ENCODE measurements at places on chromosomes 5 and 9.
A peak's percentile ranks its signal among the peaks of the same experiment; 100 is the strongest.

DNA sequence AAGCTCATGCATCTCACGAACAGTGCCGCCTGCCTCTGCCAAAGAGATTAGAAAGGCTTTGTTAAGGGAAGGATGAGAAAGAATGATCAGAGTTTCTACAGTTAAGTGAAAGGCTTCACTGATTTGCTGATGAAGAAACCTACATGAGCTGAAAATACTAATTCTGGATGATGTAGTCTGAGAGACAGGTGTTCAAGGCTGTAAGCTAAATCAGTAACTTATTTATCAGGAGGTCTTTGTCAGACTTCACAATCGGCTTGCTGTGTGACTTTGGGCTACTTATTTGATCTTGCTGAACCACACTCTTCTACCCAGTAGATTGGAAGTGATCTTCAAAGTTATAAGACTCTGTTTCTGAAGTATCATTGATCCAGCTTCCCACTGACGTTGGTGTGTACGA is 264.2 kb downstream of the RAB3C start:
- DNase-seq: no peak

DNA sequence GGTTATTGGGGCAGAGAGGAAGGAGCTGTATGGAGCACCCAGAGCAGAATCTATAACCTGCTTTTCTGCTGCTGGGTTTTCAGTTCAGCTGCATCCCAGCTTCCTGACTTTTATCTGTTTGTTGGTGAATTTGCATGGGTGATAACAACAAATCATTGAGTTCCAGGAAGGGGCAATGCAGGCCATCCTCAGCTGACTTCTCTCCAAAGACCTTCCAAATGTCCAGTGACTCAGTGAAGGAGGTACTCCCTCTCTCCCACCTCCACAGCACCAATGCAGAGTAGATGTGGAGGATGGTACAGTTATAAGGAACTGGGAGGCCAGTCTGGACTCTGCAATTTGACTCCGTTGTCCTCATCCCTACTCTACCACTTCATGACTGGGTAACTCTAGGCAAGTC is 1.6 kb upstream of the TXN start:
- DNase-seq: no peak

- DNase-seq: no peak
Measured at GRCh38 chr9:4334410-4334813, 34.5 kb upstream of the GLIS3 start.

DNA sequence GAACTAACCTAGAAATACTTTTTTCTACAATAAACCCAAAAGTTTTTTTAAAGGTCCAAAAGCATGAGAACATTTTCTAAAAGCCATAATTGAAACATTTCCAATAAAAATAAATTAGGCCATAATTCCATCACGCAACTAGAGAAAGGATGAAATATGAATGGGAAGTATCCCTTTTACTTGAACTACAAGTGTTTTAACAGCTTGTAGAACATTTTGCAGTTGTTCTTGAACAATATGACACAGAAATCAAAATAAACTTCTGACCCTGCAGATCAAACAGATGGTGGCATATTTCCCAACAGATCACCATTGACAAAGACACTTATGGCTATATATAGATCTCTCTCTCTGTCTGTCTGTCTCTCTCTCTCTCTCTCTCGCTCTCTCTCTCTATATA is 624.4 kb downstream of the PSAT1 start:
- DNase-seq: no peak

DNA sequence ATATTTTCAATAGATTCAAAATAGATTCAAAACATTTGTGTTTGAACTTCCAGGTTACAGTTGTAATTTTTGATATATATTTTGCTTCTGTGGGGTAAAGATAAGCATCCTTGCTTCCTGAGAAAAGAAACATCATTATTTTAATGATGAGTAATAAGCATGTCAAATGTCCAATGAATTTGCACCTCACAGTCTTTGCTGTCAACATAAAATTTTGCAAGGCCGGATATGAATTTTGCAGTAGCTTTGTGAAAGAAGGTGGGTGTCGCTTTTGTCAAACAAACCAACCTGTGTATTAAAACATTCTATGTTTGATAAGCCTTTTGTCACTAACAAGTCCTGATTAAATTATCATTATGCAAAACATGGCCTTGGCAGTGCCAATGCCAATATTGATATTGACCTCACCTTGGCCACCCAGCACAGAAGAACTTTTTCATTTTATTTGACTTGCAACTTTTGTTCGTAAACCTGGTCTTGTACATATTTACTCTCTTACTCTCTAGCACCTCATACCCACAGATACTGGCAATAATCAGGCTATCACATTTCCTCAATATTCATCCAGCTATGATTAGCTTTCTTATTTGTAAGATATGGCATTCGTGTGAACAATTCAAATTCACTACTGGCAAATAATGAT is 645.0 kb upstream of the KLF4 start:
- DNase-seq: no peak

GRCh38 chr9:13550519-13550918 is 271.0 kb upstream of the MPDZ start:
- DNase-seq: no peak

- DNase-seq: no peak
Measured at GRCh38 chr9:13213337-13213736, 66.2 kb downstream of the MPDZ start.

DNA sequence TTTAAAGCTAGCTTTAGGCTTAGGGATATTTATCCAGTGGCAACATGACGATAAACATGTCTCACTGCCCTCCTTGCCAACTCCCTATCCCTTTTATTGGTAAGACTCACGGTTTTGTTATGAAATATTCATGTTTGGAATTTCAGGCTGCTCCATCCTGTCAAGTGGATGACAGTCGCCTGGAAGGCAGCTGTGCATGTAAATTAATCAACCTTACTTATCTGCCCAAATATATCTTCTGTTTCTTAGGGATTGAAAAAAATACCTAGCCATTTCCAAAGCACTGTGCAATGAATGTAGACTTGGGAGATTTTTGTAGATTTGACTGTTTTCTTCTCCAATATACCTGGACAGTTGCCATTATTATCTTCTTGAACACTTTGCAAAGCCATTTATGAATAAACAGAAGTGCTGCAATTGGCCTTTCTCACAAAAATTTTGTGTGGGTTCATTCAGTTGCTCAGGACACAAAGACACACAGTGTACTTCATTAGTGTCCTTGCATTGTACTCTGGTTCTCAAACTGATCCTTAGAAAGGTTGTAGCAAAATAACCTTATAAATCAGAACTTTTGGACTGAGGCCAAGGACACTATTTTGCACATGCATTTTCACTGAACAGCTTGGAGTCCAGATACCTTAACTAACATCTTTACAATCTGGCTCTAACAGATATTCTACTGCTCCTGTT is 889.4 kb upstream of the SEMA6A start:
- no peak for DNase-seq

DNA sequence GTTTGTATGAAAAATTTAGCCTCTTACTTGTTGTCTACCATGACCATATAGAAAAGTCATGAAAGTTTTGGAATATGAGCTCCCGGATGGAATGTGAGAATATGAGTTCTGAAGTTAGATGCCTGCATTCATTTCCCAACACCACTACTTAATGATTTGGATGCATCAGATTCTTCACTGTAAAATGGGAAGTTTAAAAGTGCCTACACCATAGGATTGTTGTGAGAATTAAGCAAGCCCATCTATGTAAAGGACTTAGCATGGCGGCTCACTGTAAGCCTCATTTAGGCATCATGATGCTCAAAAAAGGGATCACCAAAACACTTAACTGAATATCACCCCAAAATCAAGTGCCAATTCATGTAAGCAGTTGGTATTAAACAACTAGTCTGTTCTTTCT is 177.3 kb downstream of the RAB3C start:
- no peak for DNase-seq

DNA sequence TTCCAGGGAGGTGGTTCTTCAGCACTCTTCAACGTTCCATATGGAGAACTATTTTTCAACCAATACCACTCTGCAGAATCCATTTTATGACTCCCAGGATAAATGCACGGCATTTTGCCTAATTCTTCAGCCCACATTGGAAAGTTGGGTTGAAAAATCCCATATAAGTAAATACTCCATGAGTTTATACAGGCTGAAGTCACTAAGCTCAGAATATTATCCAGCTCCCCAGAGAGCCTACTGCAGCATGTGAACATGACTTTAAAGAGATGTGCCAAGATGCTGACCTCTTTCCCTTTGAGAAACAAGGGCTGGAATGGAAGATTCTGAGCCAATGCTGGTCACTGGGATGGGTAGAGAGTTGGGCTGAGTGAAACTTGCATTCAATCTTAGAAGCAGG is 111.9 kb upstream of the SLIT3 start:
- DNase-seq: no peak

DNA sequence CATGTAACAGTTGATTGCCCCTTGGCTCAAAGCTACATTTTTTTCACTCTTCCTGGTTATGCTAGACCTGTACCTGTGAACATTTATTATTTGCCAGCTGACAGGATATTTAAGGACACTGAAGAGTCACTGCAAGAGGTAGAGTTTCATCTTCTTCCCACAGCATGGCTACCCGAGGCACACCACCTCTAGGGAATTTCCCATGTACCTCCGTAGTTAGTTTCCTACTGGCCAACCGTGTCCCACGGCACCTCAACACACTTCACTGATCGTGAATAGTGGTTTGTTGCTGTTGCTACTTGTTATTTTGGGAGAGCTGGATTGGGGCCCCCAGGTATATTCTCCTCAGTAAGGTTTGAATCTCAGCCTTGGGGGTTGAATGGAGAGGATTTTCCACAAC is 648.6 kb downstream of the SEMA5A start:
- DNase-seq: no peak

DNA sequence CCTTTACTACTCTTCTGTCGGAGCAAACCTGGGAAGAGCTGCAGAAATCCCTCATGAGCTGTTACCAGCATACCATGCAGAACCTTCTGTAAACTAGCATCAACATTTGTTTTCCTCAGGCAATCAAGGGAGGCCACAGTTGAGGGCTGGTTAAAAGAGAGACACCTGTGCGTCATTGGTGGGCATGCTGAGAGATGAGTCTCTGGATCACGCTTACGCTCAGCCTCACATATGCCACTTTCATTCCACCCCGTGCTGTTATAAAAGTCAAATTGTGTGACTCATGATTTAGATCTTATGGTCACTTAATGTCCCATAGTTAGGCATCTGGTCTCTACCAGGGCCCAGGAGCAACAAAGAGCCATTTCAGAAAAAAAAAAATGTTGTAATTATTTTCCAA is 18.1 kb upstream of the ICE1 start:
- DNase-seq: no peak

DNA sequence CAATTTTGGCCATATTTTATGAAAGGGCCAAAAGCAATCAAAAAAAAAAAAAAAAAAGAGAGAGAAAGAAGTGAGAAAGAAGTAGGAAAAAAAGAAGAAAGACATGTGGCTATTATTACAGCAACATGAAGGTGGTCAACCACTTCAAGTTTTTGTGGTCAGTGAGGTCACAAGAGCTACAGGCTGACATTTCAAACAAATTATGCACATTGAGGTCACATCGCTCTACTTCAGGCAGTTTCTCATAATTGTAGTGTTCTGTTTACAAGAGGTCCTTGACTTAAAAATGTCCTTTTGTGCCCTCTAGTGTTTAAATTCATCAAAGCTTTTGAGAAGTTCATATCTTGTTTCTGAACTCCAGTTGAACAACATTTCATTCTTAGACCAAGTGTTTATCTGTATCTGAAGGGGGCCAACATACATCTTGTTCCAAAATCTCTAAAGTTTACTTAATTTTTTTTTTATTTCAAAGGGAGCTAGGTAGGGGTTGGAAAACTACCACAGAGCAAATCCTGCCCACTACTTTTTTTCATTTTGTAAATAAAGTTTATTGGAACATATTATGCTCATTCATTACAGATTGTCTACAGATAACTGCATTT is 513.1 kb downstream of the PDE4D start:
- DNase-seq: no peak

GRCh38 chr9:98326459-98327248 is 71.2 kb upstream of the TBC1D2 start:
- DNase-seq: no peak

- peak; percentile 9 for DNase-seq
Measured at GRCh38 chr5:155004138-155004744, 9.3 kb upstream of the KIF4B start.

- DNase-seq: no peak
Measured at GRCh38 chr5:71899865-71900342, 180.8 kb downstream of the CARTPT start.

- DNase-seq: no peak
Measured at GRCh38 chr5:125045646-125046045, 299.2 kb upstream of the ZNF608 start.

GRCh38 chr5:122773619-122774018 is 1.3 kb upstream of the SNX2 start:
- no peak for DNase-seq

- DNase-seq: no peak
Measured at GRCh38 chr9:124741662-124742061, 29.4 kb downstream of the NR6A1 start.

- DNase-seq: no peak
Measured at GRCh38 chr9:127093319-127094020, 29.0 kb downstream of the ANGPTL2 start.

DNA sequence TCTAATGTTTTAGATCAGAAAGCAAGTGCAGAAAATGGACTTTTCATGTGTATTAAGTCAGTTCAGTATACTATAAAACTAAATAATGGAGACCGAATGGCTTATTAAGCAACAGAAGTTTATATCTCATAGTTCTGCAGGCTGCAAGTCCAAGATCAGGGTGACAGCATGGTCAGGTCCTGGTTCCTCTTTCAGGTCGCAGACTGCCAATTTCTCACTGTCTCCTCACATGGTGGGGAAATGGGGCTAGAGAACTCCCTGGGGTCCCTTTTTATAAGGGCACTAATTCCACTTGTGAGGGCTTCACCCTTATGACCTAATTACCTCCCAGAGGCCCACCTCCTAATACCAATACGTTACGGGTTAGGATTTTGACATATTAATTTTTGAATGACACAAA is 48.7 kb downstream of the RICTOR start:
- no peak for DNase-seq

DNA sequence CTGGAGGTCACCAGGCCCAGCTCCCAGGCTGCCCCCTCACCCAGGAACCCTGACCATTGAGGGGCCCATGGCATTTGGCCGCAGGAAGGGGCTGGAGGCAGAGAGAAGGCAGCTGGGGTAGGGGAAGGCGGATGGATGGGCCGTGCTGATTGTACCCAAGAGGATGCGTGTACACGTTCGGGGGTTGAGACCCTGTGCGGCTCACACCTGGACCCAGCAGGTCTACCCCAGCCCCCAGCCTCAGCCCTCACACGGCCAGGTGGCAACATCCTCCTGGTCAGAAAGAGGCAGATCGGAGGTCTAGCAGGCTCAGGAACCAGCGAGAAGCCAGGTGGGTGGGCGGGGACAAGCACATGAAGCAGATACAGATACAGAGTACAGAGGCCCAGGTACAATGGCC is 33.7 kb downstream of the NACC2 start:
- DNase-seq: no peak
